Jurkat, Clone E6-1 (cell line): ENCODE measurements at places on chromosomes 2 and 18.

GRCh38 chr2:45494978-45495293 is 116.1 kb downstream of the SRBD1 start:
- no peak for DNase-seq

DNA sequence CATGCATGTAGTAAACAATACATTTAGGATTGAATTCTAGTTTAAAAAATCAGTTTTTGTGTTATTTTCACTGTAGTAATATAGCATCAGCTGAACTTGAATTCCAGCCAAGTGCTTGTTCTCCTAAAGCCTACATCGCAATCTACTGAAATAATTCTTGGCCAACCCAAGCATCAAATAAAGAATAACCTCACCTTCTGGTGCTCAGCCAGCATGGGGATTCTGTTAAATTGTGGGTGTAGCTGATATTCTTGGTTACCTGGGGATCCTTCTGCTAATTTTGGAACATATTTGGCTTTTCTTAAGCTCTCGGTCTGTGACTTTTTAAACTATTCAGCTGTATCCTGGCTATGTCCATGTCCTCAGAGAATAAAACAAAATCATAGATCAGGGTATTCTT is 248.8 kb downstream of the NRXN1 start:
- DNase-seq = no peak

- DNase-seq = no peak
Observed at GRCh38 chr2:122150524-122151280, 395.3 kb downstream of the TSN start.

- DNase-seq = no peak
Observed at GRCh38 chr2:119879502-119879901, 119.8 kb downstream of the PTPN4 start.

DNA sequence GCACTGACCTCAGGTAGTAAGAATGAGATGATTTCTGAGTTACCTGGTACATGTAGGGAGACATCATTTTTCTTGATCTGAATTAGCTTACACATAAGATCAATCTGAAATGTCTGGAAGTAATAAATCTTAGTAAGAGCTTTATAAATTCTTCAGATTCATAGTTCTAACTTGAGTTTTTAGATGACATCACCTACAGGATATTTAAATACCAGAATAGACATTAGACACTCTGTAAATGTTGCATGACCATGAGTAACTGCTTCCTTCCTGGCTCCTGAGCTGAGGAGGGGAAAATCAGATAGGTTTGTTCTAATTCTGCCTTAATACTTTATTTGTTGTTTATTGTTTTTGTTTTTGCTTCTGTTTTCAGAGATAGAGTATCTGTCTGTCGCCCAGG is 181.8 kb downstream of the PHLPP1 start:
- DNase-seq = no peak

- no peak for DNase-seq
Observed at GRCh38 chr2:197477797-197478196, 21.8 kb downstream of the HSPD1 start.

GRCh38 chr2:86238354-86238753 is 39.1 kb downstream of the MRPL35 start:
- DNase-seq = no peak

GRCh38 chr2:185132501-185133041 is 534.2 kb downstream of the ZNF804A start:
- no peak for DNase-seq

DNA sequence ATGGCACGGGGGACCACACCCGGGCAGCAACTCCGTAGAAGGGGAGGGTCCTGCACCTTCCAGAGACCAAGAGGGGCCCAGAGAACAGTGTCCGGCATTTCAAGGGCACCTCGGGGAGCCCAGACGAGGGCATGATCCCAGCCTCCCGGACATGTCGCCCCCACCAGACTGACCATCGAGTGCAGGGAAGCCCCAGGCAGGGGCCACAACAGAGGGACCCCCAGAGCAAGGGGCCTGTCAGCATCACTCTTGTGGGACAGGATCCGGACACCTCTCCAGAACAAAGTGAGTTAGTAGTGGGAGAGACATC is 50.4 kb upstream of the CTDP1 start:
- DNase-seq = no peak

DNA sequence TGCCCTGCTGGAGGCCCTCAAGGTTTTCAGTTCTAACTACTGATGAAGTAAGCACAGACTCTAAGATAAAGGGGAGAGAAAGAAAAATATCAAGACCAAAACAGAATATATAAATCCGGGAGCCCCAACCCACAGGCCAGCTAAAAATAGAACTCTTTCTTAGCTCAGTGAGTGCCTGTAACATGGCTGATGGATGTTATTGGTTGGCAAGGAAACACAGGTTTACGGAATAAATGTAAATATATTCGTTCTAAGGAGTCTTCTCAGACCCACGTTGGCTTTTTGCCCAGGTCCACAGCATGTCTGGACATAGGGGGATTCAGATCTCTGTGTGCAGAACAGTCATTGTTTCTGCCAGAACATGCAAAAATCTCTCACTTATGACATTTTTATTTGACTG is 139.0 kb upstream of the SERPINE2 start:
- no peak for DNase-seq

- no peak for DNase-seq
Observed at GRCh38 chr18:22489704-22490103, 72.0 kb upstream of the CTAGE1 start.

DNA sequence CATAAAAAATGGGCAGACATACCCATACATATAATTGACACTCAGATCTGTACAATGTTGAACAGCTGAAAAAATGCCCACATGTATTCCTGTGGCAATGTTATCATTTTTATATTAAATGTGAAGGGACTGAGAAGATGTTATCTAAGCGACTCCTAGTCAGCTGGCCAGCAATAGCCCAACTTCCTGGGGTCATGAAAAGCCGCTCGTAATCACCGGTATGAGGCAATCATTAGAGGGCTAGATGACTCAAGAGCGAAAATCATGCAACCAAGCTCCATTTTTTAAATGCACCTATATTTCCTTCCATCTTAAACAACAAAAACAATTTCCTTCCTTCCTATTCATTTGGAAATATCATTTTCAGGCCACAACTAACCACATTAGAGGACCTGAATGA is 274.6 kb upstream of the CCDC68 start:
- DNase-seq = no peak

GRCh38 chr2:53490659-53491058 is 276.9 kb upstream of the CHAC2 start:
- DNase-seq = no peak

DNA sequence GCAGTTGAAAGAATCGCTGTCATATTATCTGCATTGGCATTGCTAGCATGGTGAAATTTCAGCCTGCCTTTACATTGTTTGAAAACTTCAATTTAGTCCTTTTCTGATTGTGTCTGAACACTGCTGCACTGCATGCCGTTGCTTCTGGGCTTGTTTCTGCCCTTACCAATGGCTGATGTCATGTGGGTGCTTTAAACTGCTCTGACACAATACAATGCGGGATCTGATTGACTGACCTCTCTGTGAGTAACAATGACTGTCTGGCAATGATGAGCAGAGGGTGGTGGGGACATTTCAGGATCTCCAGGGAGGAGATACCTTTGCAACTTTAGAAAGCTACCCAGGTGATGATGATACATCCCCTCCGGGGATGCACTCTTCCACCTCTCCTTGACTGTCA is 119.5 kb upstream of the ZBTB14 start:
- no peak for DNase-seq

DNA sequence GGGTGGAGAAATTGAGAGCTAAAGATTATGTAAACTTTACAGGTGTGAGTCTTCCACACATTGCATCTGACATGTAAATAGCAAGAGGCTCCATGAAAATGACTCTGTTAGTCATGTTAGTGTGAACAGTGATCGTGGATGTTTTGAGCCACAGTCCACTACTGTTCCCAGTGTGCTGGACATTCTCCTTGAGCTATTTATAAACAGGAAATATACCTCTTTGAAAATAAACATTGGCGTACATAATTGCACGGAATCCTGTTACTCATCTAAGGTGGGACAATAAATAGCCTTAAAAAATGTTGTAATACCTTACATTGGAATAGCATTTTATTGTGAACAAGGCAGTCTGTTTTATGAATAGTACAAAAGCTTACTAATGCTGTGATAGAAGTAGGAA is 37.0 kb downstream of the LIMS1 start:
- no peak for DNase-seq

GRCh38 chr2:40123326-40123725 is 328.6 kb downstream of the SLC8A1 start:
- DNase-seq = no peak

DNA sequence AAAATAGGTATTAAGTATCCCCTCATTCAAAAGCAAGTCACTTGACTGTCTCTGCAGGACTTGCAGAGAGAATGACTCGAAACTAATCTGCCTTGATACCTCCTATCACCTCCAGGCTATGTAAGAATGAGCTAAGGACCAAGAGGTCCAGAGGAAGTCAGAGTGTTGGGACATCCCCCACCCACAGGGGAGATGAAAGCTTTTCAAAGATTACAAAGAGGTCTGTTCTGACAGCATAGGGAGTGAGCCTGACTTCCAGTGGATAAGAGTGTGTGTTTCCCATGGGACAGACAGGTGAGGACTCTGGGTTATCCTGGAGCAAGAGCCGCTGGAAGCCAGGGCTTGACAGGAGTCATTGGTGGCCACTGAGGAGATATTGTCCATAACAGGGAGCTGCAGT is 85.0 kb upstream of the TACR1 start:
- DNase-seq = no peak

GRCh38 chr18:9885170-9886004 is at the start of gene TXNDC2:
Gene TXNDC2, plus strand, starts transcription at chr18:9885973. Its CDS starts 708 bp downstream, at chr18:9886681.
- no peak for DNase-seq

GRCh38 chr2:127594116-127594591 is 51.8 kb upstream of the GPR17 start:
- DNase-seq = no peak

DNA sequence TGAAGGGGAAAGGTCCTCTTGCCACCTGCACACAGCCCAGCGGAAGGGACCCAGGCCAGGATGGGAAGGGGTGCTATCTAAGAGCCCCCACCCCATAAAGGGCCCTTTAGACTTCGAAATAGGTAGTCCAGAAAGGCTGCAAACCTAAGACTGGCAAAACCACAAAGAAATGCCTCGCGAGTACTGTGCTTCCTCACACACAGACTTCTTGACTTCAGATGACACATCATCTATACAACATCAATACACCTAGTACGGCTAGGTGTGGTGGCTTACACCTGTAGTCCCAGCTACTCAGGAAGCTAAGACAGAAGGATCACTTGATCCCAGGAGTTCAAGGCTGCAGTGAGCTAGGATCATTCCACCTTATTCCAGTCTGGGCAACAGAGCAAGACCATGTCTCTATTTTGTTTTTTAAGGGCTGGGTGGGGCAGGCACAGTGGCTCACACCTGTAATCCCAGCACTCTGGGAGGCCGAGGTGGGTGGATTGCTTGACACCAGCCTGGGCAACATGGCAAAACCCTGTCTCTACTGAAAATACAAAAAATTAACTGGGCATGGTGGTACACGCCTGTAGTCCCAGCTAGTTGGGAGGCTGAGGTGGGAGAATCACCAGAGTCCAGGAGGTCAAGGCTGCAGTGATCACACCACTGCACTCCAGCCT is 125.8 kb downstream of the CABLES1 start:
- no peak for DNase-seq

GRCh38 chr2:121816797-121817196 is 61.3 kb downstream of the TSN start:
- DNase-seq = no peak

GRCh38 chr2:55150834-55151233 is 81.3 kb downstream of the CLHC1 start:
- DNase-seq = no peak

DNA sequence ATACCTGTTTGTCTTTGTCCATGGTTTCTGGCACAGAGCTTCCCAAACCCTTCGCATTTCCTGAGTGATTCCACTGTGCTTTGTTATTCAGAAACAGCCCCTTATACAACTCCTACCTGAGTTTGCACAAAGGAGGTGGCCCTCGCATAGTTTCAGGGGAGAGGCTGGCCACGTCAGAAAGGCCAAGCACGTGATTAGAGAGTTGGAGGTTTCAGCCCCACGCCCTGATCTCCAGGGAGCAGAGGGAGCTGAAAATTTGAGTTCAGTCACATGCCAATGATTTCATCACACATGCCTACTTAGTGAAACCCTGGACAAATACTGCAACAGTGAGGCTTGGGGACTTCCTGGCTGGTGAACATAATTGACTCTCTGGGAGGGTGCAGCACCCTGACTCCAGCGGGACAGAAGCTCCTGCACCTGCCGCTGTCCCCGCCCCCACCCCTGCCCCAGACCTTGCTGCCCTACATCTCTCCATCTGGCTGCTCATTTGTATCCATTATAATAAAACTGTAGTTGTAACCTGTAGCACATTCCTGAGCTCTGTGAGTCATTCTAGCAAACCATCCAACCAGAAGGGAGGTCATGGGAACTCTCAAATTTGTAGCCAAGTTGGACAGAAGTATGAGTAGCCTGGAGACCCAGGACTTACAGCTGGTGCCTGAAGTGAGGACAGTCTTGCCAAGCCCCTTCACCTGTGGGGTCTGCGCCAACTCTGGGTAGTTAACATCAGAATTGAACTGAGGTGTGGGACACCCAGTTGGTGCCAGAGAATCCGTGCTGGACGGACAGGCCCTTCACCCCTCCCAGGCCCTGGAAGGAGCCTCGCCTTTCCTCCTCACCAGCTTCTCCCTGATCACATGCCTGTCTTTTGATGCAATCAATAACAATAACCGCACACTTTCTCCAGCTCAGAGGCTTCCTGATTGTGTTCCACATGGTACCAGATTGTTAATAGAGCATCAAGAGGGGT is 224.3 kb downstream of the ANAPC1 start:
- DNase-seq = no peak

DNA sequence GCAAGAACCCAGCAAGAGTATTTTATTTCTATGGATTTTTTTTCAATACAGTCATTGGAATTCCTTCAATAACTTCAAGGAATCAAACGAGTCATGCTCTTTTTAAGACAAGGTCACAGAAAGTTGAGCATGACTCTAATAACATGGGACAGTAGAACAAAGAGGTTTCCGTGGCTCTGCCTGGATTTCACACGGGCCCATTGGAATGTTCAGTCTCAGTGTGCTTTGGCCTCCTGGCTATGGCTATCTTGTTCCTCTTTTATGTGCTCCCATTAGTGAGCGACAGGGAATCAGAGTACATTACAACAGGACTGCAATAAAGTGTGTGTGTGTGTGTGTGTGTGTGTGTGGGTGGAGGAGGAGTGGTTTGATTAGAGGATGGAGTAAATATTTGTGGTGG is 312.4 kb downstream of the DCC start:
- no peak for DNase-seq

GRCh38 chr2:155692106-155692505 is 640.4 kb downstream of the NR4A2 start:
- no peak for DNase-seq

DNA sequence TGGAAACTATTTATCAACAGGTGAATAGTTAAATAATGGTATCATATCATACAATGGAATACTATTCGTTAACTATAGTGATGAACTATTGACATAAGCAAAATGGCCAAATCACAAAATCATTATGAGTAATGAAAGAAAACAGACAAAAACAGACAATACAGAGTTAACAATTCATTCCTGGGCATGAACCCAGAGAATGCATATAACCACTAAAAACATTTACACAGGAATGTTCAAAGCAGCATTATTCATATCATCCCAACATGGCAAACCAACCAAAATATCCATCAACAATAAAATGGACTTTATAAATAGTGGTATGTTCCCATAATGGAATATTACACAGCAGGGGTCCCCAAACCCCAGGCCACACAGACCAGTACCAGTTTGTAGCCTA is 131.2 kb upstream of the CYP1B1 start:
- DNase-seq = no peak

GRCh38 chr2:86485103-86485502 is 43.9 kb downstream of the KDM3A start:
- no peak for DNase-seq

- no peak for DNase-seq
Observed at GRCh38 chr2:134459706-134460406, 206.0 kb downstream of the MGAT5 start.
